ENCODE measurements at places on chromosomes 6 and 20.

- no peak for DNase-seq
Measured at GRCh38 chr6:42046464-42047212, 3.7 kb upstream of the TAF8 start.

DNA sequence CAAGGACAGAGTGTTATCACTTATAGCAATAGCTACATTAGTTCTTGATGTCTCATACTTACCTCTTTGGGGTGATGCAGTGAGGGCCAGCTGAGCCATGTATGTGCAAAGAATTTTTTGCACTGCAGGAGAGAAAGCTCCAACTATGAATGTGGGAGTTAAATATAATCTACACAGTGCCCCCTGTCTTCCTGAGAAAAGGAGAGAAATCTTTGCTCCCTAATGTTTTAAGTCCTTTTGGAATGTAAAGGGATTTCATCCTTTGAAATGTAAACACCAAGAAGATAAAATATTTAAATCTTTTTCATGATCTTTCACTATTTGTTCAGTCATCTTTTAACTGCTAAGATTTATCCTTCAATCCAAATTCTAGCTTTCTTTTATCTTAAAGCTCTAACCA lies 822.1 kb downstream of the TENT5A start:
- no peak for DNase-seq

DNA sequence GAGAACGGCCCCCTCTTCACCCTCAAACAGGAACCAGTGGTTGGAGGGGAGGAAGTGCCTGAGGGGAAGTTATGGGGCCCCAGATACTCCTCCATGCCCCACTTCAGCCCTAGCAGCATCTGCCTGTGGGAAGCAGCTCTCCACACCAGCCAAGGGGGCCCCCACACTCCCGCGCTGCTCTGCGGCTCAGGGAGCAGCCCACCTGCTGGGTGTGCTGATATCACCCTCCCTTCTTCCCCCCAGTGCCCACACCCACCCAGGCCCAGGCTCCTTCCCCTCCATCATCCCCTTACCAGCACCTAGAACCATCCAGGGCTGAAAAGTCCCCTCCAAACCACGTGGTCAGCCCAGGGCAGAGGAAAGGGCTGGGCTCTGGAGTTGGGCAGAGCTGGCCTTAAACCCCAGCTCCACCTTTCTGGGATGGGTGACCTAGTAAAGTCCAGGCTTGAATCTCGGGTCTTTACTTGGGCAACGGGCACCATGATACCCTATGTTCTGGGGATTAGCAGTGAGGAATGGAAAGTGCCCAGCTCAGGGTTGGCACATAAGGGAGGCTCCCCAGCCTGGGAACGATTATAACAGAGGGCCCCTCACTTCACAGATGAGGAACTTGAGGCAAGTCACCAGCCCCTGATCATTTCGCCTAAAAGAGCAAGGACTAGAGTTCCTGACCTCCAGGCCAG lies 663 bp downstream of the LST1 start:
- no peak for DNase-seq

GRCh38 chr6:1027795-1028569 lies 283.9 kb upstream of the FOXQ1 start:
- DNase-seq = no peak

- no peak for DNase-seq
Measured at GRCh38 chr6:5337573-5337972, 76.3 kb downstream of the FARS2 start.

GRCh38 chr6:15416932-15417509 lies 171.2 kb downstream of the JARID2 start:
- no peak for DNase-seq

GRCh38 chr20:41018153-41018552 lies 10.5 kb upstream of the TOP1 start:
- no peak for DNase-seq

DNA sequence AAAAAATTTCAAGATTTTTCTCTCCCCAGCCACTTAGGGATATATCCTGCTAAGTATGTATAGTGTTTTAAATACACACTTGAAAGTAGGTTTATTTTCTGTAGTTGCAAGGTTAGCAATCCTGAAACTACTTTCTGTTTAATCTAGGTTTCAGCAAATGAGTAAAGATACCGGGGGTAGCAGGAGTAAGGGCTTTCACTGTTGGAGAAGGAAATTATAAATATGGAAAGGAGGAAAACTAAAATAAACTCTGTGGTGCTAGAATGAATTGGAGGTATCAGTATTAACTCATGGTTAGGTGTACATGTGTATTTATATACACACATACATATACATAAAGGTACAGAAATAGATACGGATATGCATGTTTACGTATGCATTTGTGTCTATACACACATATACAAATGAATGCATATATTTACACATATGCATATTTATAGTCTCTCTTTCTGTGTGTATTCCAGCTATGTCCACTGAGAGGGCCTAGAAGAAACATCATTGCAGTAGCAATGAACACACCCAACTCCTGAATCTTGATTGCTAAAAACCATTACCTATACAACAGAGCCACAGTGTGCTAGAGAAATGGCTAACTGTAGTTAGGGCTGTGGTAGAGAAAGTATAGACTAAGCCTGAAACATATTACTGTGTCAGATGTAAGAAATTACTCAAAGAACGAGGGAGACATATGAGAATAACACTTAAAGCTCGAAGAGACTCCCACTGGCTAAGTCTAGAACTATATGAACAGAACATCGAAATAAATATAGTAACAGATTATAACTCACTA lies 95.9 kb upstream of the EMILIN3 start:
- DNase-seq = no peak

- no peak for DNase-seq
Measured at GRCh38 chr6:150722614-150723344, 123.1 kb downstream of the PLEKHG1 start.

GRCh38 chr6:25199544-25199943 lies 79.6 kb upstream of the CARMIL1 start:
- no peak for DNase-seq

GRCh38 chr20:32509639-32510066 lies 75.5 kb downstream of the NOL4L start:
- DNase-seq = peak; percentile 77

DNA sequence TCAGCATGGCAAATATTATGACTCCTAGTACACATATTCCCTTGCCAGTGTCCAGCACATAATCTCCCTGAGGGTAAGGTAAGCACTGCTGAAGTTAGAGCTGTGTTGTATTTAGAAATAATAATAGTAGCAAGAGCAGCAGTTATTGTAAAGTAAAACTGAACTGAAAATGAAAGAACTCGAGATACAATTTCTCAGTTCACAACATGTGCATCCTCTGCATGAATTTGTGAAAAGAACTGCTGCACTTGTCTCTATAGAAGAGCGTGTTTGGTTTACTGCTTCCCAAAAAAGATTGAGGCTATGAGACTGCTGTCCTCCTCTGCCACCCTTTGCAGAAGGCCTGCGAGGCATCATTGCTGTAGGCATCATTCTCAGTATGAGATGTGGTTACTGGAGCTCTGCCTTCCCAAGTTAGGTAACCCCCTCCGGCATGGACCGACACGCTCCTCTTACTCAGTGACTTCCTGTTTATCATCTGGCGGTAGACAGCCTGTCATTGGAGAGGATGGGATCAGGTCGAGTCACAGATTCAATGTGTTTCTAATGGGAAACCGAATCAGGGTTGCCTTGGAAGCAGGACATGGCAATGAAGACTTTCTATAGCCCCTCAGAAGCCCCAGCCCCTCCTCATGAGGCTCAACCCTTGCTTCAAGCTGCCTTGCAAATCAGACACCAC lies 48.1 kb downstream of the SLC24A3 start:
- DNase-seq = no peak

GRCh38 chr6:87534377-87535047 lies 55.3 kb downstream of the RARS2 start:
- DNase-seq = no peak

DNA sequence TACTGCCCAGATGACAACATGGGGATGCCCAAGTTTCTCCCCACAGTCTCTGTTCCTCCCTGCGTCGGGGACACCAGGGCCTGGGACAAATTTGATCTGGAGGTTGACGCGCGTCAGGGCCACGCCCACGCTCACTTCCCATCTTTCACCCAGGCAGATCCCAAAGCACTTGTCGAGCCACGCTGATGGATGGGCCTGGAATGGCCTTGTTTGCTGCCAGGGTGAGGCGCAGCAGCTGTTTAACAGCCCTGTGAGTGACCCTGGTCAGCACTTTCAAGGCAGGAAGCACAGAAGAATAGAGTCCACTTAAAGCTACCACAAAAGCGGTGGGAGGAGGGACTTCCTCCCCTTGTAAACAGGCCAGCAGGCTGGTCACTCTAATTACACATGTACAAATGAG lies 324.7 kb upstream of the JARID2 start:
- peak; percentile 70 for DNase-seq

DNA sequence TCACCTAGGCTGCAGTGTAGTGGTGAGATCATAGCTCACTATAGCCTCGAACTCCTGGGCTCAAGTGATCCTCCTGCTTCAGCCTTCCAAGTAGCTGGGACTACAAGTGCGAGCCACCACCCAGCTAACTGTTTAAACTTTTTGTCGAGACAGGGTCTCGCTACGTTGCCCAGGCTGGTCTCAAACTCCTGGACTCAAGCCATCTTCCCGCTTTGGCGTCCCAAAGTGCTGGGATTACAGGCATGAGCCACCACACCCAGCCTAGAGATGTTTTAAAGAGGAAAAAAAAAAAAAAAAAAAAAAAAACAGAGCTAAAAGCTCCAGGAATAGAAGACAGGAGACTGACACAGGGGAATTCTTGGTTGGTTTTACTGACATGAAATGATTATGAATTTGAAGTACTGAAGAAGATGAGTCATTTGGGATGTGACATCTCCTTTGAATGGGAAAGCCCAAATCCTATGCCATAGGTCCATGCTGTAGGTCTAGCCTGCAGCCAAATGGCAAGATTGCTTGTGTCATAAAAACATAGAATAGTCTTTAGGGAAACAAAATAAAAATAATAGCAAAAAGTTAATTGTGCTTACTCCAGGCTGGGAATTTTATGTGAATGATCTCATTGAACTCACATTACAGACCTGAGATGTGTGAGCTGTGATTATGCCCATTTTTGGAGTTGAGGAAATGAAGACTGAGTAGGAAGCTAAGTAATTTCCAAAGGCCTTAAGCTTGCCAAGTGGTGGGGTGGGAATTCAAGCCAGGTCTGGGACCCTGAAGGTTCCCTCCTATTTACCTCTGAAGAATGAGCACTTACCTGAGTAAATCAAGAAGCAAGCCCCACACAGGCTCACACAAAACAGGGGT lies 24.3 kb upstream of the NHSL1 start:
- DNase-seq = no peak

- peak; percentile 79 for DNase-seq
Measured at GRCh38 chr6:139161817-139162284, 27.0 kb downstream of the HECA start.

- no peak for DNase-seq
Measured at GRCh38 chr6:149761438-149761837, 11.9 kb downstream of the PCMT1 start.

DNA sequence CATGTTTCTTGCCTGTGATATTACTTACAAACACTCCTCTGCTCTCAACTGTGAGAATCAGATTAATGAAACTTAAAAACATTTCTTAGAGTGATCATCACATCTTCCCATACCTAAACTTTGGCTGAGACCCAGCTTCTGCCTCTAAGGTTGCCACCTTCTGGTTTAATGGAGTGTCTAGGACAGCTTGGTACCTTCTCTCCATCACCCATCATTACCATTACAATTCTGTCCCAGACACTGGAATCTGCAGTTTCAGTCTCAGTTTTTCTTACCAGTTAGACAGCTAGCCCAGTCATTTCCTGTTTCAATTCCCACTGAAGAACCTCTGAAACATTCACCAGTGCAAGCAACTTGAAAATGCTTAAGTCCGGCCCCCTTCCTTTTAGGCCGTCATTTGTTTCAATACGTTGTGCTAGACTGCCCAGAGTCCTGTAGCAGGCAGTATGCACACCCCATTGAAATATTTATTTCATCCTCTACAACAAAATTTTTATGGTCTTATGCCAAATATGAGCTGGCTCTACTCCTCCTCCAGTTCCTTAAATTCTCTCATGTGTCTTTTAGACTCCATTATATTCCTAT lies 107.0 kb upstream of the FOXO3 start:
- DNase-seq = no peak

DNA sequence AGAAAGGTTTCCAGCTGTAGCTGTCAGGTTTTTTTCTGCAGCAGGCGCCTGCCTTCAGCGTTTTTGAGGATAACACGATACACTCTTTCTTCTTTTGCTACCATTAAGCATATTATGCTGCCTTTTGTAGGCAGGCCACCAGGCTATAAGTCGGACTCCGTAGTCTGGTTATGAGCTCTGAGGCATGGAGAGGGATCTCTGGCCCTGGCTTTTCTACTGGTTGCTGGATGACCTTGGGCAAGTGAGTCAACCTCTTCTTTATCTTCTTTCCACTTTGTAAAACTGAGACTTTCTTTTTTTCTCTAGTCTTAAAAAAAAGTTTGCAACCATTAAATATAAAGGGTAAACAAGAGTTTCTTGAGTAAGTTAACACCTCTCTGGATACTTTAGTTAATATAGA lies 120.2 kb downstream of the BCKDHB start:
- DNase-seq = no peak

DNA sequence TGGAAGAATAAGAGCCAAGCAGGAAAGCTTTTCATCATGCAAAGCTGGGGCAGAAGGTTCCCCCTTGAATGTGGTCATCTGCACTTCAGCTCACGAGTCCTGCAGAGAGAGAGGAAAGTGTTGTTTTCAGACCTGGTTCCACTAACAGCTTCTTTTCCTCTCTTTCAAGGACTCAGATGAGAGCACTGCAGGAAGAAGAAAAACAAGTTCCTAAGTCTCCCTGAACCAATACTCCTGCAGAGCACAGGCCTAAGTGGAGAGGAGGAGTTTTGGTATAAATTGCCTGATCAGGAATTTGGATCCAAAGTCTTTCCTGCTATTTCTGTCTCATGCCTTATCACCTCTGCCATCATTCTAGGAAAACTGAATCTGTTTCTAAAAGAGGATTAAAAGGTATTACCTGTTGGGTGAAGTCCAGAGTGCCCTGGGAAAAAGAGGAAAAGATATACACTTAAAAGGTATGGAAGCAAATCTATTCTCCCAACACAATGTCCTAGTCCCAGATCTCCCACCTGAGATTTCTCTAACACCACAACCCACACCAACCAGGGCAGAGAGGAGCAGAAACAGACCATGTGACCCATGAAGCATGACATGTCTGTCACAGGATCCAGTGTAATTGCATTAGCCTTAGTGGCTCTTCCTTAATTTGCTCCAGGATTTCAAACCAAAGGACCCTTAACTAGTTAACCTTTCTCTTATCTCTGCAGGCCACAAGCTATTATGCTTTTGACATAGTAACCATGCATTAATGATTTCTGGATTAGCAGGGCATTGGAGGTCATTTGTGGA lies 12.2 kb downstream of the HLA-DRB5 start:
- DNase-seq = no peak

- no peak for DNase-seq
Measured at GRCh38 chr20:44734938-44735337, 10.7 kb upstream of the KCNK15 start.

GRCh38 chr6:46246081-46246480 lies 75.3 kb upstream of the ENPP5 start:
- no peak for DNase-seq

DNA sequence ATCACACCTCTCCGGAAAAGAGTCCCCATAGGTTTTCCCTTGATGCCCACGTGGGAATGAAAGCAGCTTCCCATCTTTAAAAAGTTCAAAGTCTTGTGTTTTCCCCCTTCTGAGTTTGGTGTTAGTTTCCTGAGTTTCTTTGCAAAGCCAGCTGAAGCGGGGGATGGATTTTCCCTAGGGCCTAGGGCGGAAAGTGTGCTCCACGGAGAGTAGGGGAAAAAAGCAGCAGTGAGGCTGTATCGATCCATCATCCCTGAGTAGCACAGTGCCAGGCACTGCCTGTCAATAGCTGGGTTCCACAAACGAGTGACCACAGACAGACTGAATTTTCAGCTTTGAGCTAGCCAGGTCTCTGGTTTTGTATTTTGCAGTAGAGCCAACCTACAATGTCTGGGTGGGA lies 1.3 kb downstream of the DAAM2 start:
- no peak for DNase-seq
